Stimulated activated CD4-positive, alpha-beta T cell treated with anti-CD3 and anti-CD28 coated beads, Interleukin-15, amount 100 ng/mL, for 48 hours (primary cell): ENCODE measurements at places on chromosomes 7 and 10.

- no peak for DNase-seq
These were observed 9.5 kb upstream of the C10orf95 start for GRCh38 chr10:102460836-102461186.

GRCh38 chr10:44977287-44978212, 1.1 kb downstream of the DEPP1 start:
- DNase-seq: no peak

GRCh38 chr10:101894266-101894665, 50.7 kb upstream of the KCNIP2 start:
- no peak for DNase-seq

- DNase-seq: no peak
These were observed 1548.1 kb upstream of the LRRTM3 start for GRCh38 chr10:65377687-65378086.
